Anterior cingulate cortex (tissue), 58 donors: ENCODE measurements at places on chromosomes 16 and 17.

DNA sequence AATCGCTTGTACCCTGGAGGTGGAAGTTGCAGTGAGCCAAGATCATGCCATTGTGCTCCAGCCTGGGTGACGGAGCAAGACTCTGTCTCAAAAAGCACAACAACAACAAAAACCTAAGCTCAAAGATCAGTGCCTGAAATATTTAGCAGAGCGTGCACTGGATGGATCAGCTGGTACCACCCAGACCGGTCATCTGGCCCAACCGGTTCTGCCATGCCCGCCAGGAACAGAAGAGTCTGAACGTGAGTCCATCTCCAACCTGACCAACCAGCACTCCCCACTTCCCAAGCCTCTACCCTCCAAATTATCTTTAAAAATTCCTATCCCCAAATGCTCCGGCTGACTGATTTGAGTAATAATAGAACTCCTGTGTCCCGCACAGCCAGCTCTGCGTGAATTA is 1.5 kb upstream of the UQCC4 start:
- no peak for DNase-seq

DNA sequence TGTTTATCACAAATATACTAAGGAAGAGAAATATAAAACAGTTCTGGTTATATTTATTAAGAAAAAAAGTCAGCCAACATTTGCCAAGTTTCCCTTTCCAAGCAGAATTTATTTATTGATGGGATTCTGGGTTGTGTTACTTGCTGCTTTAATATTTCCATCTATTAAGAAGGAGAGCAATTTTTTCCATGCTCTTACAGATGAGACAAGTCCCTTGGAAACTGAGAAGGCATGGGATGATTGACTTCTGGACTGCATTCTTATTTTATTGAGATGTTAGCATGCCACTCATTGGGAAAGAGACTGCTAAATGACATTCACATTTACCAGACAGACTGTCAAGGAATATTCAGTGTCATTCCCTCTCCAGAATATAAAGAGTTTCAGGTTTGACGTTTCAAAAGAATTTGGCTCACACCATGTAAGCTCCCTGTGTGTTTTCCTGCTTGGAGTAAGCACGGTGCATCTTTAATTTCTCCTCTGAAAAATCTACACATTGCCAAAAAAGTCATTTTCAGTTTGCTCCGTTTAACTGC is 1565.2 kb upstream of the GOT2 start:
- DNase-seq: no peak

GRCh38 chr17:48102798-48103715 is 1.8 kb upstream of the CBX1 start:
- no peak for DNase-seq

DNA sequence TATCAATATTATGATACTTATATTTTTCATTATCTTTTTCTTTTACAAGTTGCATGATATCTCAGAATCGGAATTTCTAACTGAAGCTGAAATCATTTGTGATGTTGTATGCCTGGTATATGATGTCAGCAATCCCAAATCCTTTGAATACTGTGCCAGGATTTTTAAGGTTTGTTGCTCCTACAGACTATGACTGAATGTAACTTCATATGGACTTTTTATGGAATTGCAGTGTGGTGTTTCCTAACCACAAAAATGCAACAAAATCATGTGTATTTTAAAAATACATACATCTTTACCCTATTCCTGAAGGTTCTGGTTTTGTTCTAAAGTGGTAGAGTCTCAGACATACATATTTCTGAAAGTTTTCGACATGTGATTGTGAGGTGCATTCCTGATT is 58.8 kb upstream of the RHBDL3 start:
- no peak for DNase-seq

- DNase-seq: no peak
Measured at GRCh38 chr16:54504372-54504771, 217.8 kb upstream of the IRX3 start.

GRCh38 chr16:48408688-48409087 is 23.5 kb upstream of the SIAH1 start:
- DNase-seq: no peak

- no peak for DNase-seq
Measured at GRCh38 chr17:10993126-10993525, 155.2 kb upstream of the PIRT start.

- no peak for DNase-seq
Measured at GRCh38 chr16:55955845-55956244, 80.7 kb upstream of the CES5A start.

DNA sequence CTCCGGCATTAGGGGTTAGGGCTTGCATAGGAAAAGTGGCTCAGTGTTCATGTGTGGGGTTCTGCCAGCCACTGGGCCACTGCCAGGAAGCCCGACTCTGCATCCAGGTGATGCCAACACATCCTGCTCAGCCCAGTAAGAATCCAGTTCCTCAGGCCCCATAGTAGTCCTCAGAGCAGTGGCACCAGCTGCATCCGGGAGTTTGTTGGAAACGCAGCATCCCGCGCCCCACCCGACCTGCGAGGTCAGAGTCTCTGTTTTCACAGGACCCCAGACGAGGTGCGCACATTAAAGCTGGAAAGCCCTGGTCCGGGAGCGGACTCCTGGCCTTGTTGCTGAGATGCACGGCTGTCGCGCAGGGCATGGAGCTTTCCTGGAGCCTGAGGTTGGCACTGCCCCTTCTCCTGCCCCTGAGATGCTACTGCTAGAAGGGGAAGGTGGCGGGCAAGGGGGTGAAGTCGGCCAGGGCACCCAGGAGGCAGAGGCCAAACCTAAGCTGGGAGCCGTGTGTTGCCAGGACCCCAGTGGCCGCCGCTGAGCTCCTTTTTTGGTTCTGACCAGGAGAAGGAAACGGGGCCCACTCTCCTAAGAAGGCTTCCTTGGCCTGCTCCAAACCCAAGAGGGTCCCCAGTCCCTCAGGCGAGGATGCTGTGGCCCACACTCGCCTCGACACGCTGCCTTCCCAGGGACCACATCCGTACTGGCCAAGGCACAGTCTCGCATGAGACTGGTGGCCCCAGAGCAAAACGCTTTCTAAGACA is 44.4 kb downstream of the NOS2 start:
- DNase-seq: no peak

DNA sequence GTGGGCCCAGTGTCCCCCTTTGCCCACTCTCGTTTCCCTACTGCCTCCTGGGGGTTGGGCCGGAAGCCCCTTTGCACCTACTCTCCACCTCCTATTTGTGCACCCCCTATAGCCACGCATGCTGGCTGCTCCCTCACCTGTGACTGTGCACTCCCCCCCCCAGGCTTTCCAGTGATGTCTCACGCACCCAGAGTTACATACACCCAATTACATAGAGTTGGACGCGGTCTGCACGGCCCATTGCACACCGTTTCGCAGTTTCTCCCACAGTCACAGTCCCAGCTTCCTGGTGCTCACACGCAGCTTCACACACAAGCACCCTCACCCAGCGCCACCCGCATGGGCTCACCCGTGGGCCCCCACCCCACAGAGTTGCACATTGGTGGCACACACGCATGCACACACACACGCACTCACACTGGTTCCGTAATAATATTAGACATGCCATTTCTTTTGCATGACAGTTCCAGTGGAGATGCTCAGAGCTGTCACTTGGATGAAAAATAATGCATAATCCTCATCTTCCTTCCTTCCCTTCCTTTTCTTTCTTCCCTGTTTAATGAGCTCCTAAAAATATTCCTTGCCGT is 21.5 kb upstream of the C1QL1 start:
- no peak for DNase-seq

DNA sequence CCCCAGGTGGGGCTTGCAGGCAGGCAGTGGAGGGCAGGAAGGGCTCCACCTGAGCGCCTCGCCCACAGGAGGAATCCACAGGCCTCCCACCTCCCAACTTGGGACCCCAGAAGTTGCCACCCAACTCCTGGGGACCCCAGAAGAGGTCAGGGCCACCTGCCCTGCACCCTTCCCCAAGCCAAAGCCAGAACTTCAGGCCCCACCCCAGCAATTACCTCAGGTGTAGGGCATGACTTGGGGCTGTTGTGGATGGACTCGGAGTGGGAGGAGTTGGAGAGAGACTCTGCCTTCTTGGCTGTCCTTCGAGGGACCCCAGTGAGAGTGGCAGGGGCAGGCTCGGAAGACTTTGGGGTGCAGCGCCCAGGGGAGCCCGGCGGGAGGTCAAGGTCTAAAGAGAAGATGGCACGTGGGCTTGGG is 10.5 kb downstream of the TSPOAP1 start:
- DNase-seq: no peak

- DNase-seq: no peak
Measured at GRCh38 chr16:14434860-14435259, 195.2 kb downstream of the PARN start.

GRCh38 chr16:81018496-81018895 is 11.5 kb downstream of the CENPN start:
- DNase-seq: peak; percentile 25

DNA sequence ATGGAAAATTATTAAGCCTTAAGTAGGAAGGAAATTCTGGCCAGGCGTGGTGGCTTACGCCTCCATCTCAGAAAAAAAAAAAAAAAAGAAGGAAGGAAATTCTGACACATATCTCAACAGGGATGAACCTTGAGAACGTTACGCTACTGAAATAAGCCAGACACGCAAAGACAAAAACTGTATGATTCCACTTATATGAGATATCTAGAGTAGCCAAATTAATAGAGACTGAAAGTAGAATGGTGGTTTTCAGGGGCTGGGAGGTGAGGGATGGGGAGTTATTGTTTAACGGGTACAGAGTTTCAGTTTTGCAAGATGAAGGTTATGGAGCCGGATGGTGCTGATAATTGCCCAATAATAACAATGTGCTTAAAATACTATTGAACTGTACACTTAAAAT is 16.2 kb upstream of the HNF1B start:
- no peak for DNase-seq

- DNase-seq: no peak
Measured at GRCh38 chr16:75658175-75658574, 10.6 kb downstream of the TERF2IP start.

DNA sequence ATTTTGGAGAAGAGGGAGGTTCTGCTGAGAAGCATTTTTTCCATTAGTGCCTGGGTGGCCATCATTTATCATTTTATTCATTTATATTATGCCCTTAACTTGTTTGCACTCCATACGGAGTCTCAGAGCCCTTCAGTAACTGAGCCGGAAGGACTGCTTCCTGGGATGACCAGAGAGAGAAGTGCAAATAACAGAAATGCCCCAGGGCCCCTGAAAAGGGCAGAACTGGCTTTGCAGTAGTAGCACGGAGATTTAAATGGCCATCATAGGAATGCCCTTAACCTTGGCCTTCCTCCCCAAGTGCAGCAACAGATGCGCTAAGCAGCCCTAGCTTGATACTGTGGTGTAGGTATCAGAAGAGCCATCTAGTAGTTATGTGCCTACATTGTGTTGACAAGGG is 58.5 kb downstream of the NUP93 start:
- DNase-seq: no peak

- peak; percentile 79 for DNase-seq
Measured at GRCh38 chr17:81821603-81822311, 11.3 kb downstream of the MCRIP1 start.

- no peak for DNase-seq
Measured at GRCh38 chr16:72891291-72892227, 156.4 kb downstream of the ZFHX3 start.

GRCh38 chr16:58649707-58650106 is 20.1 kb upstream of the CNOT1 start:
- no peak for DNase-seq

- no peak for DNase-seq
Measured at GRCh38 chr16:81429045-81429521, 15.5 kb upstream of the CMIP start.

DNA sequence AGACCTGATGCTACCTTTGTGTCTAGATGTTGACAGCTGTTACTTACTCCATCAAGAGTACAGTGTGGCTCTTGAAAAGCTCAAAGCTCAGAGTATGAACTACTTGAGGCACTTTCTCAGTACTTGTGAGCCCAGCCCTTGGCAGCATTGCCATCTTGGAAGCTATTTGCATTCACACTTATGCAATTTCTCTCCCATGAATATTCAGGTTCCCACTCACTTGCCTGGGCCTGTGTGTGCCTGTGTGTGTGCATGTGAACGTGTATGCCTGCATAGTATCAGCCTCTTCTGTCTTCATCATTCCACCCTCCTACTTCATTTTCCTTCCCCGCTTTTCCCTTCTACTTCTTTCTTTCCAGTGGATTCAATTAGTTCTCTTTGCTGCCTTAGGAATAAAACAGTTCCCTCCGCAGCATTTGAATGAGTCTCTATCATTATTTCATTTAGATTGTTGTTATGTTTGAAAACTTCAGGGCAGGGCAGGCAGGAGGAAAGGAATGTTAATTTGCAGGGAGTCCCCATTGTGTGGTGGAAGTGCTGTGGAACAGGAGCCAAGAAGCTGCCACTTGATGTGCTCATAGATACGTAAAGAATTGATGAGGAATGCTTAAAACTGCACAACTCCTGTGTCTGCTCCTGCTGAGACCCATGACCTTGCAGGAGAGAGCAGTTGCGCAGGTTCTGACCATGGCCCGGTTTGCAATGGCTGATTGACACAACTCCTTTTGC is 58.9 kb downstream of the HS3ST4 start:
- DNase-seq: no peak

- DNase-seq: no peak
Measured at GRCh38 chr16:88922114-88922825, 54.7 kb downstream of the CBFA2T3 start.

- no peak for DNase-seq
Measured at GRCh38 chr17:806781-807522, 24.8 kb downstream of the MRM3 start.

DNA sequence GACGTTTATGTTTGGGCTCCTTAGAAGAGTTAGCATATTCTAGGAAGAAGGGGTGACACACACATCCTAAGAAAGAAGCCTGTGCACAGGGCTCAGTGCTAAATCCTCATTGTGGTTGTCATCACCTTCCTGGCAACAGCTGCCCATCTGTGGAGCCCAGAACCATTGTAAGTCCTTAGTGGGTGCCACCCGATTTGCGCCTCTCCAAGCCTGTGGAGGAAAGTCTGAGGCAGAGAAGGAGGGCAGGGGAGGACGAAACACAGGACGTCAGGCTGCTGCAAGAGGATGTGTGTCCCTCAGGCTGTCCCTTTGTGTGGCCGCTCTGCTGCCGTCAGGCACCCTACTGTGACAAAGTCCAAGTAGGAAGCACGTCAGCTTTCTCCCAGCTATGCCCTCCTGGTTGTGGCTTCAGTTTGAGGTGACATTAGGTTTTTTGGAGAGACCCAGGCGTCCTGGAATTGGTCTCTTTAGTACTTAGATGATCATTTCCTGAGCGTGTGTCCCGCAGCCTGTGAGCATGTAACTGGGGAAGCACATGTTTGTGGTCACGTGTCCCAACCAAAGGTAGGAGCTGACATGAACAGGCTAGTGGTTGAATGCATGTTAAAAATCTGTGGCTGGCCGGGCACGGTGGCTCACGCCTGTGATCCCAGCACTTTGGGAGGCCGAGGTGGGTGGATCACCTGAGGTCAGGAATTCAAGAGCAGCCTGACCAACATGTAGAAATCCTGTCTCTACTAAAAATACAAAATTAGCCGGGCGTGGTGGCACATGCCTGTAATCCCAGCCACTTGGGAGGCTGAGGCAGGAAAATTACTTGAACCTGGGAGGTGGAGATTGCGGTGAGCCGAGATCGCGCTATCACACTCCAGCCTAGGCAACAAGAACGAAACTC is 10.7 kb downstream of the CLUAP1 start:
- DNase-seq: no peak

DNA sequence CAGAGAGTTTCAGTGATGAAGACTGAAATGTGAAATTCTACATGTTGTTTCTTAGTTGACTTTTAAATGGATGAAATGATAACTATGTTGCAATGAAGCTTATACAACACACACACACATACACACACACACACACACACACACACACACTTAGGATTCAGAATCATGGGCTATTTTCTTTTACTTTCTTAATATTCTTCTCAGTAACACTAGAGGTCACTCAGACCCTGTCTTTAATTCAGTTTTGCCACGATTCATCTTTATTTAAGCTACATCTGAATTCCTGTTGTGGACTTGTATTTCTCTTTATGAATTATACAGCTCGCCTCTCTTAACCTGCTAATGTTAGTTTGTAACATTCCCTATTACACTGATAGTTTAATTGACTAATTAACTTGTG is 109.6 kb upstream of the GOT2 start:
- DNase-seq: no peak
